ENCODE measurements at places on chromosomes 2 and 18. TPM values are rescaled to one million over a fixed set of nuclear protein-coding genes. Genes with fewer than 3 reads are reported as not detected.

Gene MREG
- 6.4 TPM for polyA plus RNA-seq

Gene AFF3
- polyA plus RNA-seq, result not detected

Gene UCN
- 0.76 TPM for polyA plus RNA-seq

Gene WBP1
- polyA plus RNA-seq, result 59.0 TPM

Gene STAT4
- 11.6 TPM for polyA plus RNA-seq

Gene CRACDL
- polyA plus RNA-seq, result 0.51 TPM

Gene GKN2
- polyA plus RNA-seq, result 3.3 TPM

DNA sequence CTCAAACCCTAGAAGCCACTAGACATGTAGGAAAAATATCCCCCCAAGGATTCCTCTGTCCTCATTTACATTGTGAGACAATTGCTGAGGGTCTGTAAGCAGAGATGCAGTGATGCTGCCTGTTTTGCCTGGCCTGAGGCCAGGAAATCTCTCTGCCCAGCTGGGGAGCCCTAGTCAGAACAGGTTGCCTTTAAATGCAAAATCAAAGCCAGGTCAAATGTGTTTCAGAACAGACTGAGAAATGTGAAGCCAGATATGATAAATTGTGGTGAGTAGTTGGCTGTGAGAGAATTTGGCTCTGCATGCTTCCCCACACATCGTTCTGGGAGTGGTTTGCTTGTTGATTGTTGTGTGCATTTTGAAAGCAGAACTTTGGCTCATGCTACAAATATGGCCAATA is 38.4 kb upstream of the NXPH2 start:
- DNase-seq, result no peak

- DNase-seq, result no peak
Observed at GRCh38 chr18:38843291-38843690, 1277.7 kb upstream of the CELF4 start.

- DNase-seq, result peak; percentile 55
Observed at GRCh38 chr2:241895712-241896641, 26.4 kb downstream of the RTP5 start.

DNA sequence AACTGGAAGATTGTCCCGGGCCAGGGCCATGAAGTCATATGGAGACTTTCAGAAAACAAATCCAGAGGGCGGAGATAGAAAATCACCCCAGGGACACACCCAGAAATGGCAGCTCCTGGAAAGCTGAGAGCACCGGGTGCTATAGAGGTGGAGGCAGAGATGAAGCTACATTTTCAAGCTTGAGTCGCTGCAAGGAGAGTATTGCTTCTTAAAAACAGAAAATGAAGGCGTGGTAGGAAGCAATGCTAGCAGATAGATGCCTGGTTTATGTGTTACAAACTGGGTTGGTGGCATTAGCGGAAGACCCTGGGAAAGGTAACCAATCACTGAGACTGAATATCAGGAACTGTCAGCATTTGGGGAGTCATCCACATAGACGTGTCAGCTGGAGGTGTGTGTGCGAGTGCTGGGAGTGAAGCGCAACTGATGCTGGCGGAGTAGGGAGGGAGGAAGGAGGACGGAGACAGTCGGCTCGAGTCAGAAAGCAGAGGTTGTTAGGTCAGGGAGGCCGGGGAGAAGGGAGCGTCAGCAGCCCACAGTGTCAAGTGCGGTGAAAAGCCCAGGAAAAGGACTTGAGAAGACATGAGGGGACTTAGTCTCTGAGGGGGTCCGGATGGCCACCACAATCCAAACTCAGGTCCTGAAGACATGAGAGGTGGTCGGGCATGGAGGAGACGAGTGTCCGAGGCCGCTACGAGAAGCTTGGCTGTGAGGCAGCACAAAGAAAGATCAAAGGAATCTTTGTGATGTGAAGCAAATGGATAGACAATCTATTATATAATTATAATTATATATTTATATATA is 45.4 kb downstream of the C18orf63 start:
- no peak for DNase-seq

DNA sequence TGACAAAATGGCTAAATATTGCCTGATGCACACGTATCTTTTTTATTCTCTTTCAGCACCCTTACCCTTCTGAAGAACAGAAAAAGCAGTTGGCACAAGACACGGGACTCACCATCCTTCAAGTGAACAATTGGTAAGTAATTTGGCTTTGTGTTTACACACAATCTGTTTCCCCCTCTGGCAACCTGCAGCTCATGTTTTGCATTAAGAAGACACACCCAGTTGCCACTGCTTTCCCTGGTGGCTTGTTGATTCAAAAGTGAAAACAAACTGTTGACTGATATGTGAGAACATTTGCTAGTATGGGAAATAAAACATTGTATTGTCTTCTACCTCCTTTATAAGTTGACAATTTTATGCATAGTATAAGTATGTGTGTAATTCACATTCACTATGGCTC is 113.0 kb downstream of the MEIS1 start:
- no peak for DNase-seq

- no peak for DNase-seq
Observed at GRCh38 chr2:68251855-68252399, 405 bp downstream of the PPP3R1 start.

DNA sequence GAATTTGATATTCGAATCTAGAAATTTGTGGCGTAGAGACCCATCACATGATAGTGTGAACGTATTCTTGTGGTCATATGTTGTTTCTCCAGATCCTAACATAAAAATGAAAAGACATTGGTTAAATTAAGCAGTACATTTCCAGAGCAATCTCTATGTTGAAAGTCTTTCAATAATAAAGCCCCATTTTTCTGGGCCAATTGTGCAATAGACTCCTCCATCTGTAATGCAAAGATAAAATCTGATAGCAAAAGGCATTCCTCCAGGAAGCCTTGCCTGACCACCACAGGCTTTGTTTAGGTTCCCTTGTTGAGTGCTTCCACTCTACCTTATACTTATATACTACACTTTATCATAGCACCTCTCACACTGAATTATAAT is 31.3 kb downstream of the APOB start:
- DNase-seq, result no peak

- no peak for DNase-seq
Observed at GRCh38 chr2:67760995-67761394, 301.8 kb downstream of the C1D start.

DNA sequence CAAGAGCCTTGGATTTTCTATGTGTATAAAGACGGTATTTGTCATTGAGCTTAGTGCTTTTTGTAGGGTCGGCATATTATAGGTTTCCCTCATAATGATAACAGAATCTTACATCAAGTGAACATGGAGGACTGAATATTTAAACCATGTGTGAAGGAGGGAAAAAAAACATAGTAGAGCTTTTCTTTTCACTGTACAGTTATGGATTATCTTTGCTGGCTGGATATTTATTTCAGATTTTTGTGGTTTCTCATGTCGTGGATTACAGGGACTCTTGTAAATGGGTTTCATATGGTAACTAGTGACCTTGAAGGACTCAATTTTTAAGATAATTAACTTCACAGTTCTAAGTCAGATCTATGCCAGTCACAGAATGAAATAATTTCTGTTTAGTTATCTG is 330.2 kb upstream of the NRP2 start:
- no peak for DNase-seq

- no peak for DNase-seq
Observed at GRCh38 chr18:75089748-75090327, 119.1 kb downstream of the PTGR3 start.

- DNase-seq, result no peak
Observed at GRCh38 chr2:197867624-197868023, 63.2 kb downstream of the PLCL1 start.

DNA sequence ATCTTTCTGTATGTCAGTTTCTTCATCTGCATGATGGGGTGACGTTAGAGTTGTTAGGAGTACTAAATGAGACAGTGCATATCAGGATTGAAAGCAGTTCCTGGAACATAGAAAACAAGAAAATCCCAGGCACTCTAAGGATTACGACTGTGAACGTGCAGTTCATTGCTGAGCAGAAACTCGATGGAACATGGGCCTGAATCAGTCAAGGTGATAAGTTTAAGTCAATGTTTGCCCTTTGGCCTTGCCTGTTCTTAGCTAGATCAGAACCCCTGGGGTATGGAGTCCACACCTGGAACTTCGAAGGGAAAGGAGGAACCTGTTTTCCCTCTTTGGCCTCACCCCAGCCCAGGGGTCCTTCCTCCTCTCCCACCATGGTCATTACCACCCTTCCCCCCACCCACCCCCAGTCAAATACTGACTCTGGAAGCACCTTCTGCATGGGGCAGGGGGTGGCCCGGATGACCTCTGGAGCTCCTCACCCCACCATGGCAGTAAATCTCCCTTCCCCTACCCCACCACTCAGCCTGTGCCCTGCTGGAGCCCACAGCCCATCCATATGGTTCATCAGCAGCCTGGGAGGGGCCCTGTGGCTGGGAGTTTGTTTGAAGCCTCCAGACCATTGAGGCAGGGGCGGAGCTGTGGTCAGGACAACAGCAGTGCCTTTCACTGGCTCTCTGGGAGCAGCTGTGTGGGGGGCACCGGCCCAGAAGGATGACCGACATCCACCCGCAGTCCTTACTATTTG is 164.1 kb downstream of the SMAD7 start:
- DNase-seq, result no peak

GRCh38 chr2:160565099-160565845 is 71.7 kb upstream of the RBMS1 start:
- no peak for DNase-seq

GRCh38 chr2:221263573-221263972 is 308.5 kb downstream of the EPHA4 start:
- DNase-seq, result no peak

- DNase-seq, result no peak
Observed at GRCh38 chr2:181313845-181314244, 143.3 kb upstream of the ITGA4 start.

GRCh38 chr2:36068086-36068485 is 287.5 kb upstream of the CRIM1 start:
- no peak for DNase-seq

DNA sequence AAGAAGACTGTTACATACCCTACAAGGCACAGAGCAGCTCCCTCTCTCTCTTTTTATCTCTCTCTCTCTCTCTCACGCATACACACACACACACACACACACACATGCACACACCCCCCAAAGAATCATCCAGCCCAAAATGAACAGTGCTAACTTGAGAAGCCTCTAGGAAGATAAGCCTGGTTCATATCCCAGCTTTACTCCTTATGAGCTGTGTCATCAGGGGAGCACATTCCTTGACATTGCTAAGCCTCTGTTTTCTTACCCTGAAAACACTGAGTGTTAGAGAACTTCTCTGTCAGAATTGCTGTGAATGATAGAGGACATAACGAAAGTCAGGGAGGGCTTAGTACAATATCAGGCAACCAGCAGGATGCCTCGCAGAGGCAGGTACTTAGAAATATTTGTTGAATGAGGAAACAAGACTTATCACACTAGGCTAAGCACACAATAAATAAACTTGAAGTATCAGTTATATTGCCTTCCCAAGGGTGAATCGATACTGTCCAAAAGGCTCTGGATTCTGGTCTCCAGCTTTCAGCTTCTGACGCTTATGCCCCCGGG is 725.6 kb upstream of the ID2 start:
- no peak for DNase-seq

- DNase-seq, result no peak
Observed at GRCh38 chr2:96947949-96948833, 38.2 kb downstream of the FAM178B start.

GRCh38 chr2:11396467-11397445 is 52.3 kb upstream of the ROCK2 start:
- DNase-seq, result no peak

- no peak for DNase-seq
Observed at GRCh38 chr2:51575181-51575580, 543.2 kb upstream of the NRXN1 start.

DNA sequence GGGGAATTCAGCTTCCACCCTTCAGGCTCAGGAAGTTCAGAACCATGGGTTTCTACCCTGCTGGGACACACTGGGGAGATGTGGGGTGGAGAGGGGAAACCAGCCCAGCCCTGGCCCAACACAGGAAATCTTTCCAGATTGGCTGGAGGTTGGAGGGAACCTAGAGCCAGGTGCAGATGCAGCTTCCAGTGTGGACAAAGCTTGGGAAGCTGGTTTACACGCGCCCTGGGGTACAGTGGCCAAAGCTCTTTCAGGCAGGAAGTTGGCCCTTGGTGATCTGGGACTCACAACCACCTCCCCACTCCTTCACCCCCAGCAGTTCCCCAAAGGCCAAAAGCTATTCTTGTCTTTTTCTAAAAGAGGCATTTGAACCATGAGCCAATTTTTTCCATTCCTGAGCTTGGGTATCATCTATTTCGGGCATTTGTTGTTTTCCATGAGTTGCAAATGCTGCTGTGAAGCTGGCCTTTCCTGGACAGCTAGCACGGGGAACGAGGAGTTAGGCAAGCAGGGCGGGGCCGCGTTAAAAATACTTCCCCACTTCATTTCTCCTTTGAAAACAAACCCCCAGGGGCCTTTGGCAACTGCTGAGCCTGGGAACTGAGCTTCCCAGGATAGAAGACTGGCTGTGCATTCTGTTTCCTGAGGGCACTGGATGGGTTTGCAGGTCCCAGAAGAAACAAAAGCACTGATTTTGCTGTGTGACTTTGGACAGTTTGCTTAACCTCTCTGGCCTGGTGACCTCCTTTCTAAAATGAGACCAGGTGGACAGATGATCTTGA is 3.1 kb upstream of the ARID5A start:
- DNase-seq, result no peak

DNA sequence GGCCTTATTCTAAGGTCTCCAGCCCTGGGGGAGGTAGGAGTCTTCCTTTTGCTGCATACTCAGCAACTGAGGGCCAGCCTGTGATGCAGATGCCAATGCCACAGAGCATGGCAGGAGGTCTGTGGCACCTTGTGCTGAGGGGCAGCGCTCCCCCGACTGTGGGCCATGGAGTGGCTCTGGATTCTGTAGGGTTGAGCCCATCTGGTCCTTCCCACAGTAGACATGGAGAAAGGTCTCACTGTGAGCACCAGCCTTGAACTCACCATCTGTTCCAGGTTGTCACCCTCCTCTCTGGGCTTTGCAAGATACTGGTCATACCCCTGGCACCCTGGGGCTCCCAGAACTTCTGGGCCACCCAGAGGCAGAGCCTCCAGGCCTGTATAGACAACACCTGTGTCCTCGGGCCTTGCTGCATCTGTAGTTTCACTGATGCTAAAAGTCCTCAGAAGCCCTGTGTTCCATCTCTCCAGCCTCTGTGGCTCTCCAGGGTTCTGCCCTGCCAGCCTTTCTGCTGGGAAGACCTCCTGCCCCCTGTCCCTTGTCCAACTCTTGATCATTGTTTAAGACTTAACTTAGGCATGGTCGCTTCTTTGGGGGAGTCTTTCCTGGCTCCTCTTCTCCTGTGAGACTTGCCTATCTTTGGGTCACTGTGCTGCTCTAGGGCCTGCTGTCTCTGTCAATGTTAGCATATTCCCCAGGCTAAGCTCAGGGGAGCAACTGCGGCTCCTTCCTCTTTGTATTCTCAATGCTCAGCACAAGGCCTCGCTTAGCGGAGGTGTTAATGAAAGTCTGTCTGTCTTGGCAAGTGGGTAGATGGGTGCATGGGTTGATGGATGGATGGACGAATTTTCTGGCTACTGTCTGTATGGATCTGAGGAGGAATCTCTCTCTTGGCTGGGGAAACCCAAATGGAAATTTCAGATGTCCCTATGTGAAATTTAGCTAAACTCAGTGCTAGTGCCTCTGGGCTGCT is 160.9 kb downstream of the DYSF start:
- DNase-seq, result no peak

Measured in A549 (cell line).